Hypothalamus (tissue), 51 donors: ENCODE measurements at places on chromosomes 2 and 18.

- DNase-seq: no peak
Observed at GRCh38 chr2:165450156-165450555, 19.3 kb upstream of the CSRNP3 start.

- DNase-seq: no peak
Observed at GRCh38 chr2:18301421-18302139, 258.9 kb downstream of the RDH14 start.

DNA sequence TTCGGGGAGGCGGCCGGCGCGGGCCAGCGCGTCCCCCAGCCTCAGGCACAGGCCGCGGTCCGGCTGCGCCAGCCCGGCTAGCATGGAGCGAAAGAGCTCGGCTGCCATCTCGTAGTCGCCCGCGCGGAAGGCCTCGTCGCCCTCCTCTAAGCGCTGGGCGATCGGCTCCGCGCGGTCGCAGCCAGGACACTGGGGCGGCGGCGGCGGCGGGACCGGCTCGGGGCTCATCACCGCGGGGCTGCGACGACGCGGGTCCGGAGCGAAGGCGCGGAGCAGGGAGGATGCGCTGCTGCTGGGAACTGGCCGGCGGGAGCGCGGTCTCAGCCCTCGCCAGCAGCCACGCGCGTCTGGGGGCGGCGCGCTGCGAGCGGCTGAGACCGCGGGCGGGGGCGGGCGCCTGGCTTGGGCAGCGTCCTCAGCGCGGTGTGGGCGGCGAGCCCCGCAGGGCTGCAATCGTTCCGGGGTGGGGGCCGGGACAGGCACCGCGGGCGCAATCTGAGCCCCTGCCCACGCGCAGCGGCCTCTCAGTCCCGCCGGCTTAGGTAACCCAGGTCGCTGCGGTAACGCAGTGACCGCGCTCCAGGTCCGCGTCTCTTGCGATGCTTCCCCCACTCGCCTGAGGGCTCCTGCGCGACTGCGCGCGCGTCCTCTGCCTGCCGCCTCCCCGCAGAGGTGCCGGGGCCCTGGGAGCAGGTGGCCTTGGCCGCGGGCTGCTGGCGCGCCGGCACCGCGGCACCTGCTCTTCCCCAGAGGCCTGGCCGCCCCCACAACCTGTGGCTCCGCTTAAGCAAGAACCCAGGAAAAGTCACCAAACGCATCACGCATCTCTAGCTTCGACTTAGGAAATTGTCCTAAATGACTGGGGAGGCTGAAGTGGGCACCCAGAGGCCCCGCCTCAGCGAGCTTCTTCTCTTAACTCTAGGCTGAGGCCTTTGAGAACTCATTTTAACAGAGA lies at the start of gene LONRF2:
Gene LONRF2, minus strand, starts transcription at position 636 of the 955 bp plus-strand sequence. Its CDS starts 408 bp downstream, at position 228.
- DNase-seq: peak; percentile 20

DNA sequence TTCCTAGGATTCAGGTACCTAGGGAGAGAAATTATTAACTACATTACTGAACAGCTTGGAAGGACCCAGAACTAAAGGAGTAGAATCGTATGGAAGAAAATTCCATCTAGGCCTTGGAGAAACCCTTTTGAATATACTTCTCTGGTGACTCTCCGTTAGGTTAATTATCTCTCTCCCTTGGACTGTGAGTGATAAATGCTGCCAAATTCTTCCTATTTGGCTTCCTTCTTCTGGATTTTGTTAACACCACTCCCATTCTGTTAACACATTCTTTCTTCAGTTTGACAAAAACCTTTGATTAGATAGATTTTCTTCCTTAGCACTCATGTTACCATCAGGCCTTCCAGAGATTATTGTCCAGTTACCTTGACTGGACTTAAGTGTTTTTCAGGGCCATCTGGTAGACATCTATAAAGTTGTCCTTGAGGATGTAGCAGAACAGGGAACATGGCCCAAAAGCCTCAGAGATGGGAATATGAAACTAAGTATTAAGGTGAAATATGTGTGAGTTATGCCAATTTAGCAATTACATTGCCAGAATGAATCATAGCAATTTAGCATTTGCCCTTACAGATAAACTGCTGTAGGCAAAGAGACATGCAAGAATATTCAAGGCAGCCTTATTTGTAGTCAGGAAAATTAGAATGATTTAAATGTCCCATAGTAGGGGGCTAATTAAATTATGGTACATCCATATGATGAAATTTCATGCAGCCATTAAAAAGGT lies 6.7 kb downstream of the CYP27A1 start:
- no peak for DNase-seq

- DNase-seq: no peak
Observed at GRCh38 chr2:6077585-6077984, 385.4 kb downstream of the SOX11 start.

- DNase-seq: no peak
Observed at GRCh38 chr2:98637401-98638147, 29.2 kb downstream of the UNC50 start.

GRCh38 chr2:75428060-75428459 lies 132.7 kb downstream of the EVA1A start:
- DNase-seq: no peak

DNA sequence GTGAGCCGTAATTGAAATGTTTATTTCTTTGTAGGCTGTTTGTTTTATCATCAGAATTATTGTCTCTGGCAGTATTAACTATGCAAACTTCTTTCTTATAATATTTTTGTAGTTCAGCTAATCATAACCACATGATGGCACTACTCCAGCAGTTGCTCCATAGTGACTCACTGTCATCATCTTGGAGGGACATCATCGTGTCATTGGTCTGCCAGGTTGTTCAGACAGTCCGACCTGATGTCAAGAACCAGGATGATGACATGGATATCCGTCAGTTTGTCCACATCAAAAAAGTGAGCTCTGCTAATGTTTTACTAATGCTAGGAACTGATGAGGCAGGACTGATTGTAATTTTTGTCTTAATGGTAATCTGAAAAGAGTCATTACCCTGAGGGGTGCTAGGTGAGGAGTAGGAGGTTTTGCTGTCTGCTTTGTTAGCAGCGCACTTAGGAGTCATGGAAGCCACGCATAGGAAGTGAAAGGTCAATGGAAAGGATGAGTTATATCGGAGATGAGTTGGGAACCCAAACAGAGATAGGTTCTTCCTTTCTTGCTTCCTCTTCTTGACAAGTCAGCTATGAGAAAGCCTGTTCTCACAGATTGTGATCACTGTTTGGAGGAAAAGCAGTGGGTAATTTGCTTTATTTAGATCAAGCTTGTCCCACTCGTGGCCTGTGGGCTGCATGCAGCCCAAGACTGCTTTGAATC lies 49.2 kb downstream of the PIKFYVE start:
- no peak for DNase-seq

GRCh38 chr2:43361286-43361685 lies 134.9 kb upstream of the ZFP36L2 start:
- DNase-seq: no peak

- DNase-seq: no peak
Observed at GRCh38 chr2:241620419-241620769, 16.6 kb downstream of the THAP4 start.
